ENCODE measurements at places on chromosomes 11 and 22.

- no peak for DNase-seq
These were observed 11.1 kb downstream of the C11orf96 start for GRCh38 chr11:43953521-43953920.

GRCh38 chr11:1532606-1533341 lies 39.3 kb downstream of the DUSP8 start:
- DNase-seq = no peak

DNA sequence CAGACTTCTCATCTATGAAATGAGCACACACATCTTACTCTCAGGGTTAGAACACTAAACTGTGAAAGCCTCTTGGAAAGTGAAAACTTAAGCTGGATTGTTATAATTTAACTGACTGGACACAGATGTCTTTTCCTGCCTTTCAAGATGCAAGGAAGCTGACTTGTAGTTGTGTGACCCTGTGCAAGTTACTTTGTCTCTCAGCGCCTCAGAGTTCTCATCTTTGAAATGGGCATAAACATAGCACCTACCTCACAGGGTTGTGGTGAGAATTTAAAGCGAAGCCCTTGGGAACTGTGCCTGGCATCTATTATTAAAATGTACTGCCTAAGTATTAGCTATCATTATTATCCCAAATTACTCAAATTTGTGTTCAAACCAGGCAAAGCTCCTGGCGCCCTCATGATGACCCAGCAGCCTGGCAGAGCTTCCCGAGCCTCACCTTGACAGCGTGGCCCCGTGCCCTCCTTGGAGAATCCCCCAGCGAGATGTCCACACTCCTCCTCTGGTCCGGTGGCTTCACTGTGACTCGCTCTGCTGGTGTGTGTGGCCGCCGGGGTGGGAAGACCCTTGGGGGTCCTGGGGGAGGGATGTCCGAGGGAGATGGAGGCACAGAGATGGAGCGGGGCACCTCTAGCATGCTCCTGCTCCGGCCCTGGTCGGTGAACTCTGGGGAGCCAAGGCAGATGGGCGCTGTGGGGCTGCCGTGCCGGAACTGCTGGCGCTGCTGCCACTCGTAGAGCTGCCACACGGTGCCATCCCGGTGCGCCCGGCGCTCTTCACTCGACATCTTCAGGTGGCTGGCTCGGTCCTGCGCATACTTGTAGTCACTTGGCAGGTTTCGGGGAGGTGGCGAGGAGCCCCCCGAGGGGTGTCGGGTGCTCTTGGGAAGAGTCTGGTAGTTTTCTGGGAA lies 78.2 kb downstream of the C11orf58 start:
- DNase-seq = no peak

- no peak for DNase-seq
These were observed 18.4 kb downstream of the CUL5 start for GRCh38 chr11:108027057-108027456.

DNA sequence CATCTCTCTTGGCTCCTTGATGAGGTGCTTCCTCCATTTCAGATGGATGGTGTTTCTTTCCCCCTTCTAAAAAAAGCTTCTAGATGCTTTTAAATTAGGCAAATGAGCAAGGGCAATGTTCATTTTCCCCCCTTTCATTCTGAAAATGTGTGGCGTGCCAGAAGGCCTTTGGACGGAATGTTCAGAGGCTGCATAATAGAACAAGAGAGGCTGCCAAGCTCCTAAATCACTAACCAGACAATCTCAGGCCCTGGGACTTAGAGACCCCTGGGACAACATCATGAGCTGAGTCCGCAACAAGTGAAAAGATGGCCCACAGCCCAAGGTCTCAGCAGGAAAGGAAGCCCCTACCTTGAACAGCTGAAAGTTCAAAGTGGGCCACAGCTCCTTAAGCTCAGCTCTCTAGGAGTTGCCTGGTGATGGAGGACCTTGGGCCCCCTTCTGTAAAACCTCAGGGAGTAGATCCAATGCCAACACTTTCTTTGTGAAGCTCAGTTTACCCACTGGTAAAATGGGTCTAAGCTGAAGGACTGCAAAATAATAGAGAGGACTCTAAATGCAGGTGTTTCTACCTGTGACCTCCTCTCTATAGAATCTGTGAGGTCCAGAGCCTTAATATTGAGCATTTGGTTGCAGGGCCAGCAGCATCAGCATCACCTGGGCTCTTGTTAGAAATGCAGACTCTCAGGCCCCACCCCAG lies 144.0 kb downstream of the FBXO7 start:
- no peak for DNase-seq

DNA sequence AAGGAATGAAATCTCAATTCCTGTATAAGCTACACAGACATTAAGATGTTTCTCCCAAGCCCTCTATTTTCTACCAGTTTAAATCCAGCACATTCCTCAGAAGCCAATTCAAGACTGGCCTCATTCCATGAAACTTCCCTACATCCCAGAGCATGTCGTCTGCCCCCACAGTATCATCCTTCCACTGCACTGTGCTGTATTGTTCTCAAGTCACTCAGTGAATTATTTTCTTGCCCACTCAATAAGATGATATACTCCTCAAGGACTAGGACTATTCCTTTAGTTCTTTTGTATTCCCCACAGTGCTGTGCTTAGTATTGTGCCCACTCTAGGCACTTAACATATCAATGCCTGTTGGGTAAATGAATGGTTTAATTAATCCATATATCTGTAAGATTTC lies 203.1 kb upstream of the BLID start:
- DNase-seq = no peak

GRCh38 chr11:9524001-9524400 lies 49.5 kb upstream of the WEE1 start:
- DNase-seq = no peak

Measured in HT-29 (cell line).